ENCODE measurements at places on chromosomes 7 and 10.

GRCh38 chr7:87984088-87984487 is 50.0 kb downstream of the ADAM22 start:
- DNase-seq = no peak

- no peak for DNase-seq
Observed at GRCh38 chr7:34036972-34037792, 131.8 kb downstream of the BMPER start.

DNA sequence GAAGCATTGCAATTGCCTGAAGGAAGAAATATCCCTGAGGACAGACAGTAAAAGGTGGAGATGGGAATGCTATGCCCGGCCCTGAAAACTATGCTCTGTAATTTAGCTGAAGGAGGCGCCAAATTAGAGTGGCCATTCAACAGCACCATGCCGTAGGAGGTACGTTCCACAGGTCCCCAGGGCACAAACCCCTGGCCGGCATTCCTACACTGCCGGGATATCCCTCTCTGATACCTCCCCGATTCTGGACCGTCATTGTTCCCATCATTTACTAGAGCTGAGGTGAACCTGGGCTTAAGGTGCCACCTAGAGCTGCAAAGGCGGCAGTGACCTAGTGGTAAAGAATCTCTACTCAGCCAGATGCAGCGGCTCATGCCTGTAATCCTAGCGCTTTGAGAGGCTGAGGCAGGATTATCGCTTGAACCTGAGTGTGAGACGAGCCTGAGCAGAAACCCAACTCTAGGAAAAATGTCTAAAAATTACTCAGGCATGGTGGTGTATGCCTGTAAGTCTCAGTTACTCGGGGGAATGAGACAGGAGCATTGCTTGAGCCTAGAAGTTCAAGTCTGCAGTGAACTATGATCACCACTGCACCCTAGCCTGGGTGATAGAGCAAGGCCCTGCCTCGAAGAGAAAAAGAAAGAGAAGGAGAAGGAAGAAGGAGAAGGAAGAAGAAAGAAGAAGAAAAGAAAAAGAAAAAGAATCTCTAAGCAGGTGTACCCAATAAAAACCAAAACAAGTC is 53.0 kb upstream of the TNKS2 start:
- DNase-seq = no peak

DNA sequence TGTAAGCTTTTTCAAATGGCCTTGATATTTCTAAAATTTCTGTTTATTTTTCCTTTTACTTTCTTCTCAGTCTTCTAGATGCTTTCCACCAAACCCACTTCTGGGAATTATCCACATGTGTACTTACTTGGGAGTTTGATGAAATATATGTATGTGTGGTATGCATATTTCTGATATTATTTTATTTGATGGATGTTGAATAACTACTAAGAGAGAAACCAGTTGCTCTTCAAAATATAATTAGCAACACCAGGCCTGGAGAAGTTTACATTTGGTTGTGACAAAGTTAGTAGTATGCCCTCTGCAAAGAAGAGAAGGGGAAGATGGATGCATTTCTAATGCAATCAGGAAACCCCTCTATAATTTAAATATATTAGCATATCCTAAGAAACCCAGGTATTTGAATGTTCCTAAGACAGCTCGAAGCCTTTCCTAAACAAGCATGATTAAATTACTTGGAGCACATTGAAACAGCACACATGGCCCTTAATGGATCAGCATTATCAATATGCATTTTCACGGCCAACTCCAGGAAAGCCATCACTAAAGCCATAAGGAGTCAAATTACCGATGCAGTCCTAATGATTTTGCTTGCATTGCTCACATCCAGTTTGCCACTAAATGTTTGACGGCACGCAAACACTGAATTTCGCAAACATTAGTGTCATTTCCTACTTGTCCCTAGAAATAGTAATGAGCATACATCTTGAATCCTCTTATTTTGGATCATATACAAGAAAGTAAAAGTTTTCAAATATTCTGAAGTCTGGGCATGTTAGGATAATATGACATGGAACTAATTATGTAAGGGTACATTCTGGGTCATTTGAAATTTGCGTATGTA is 393.8 kb downstream of the EXOC4 start:
- no peak for DNase-seq

GRCh38 chr10:109253306-109253705 is 670.0 kb downstream of the XPNPEP1 start:
- no peak for DNase-seq

GRCh38 chr10:86403183-86403797 is 36.7 kb upstream of the GRID1 start:
- no peak for DNase-seq

GRCh38 chr7:91055219-91055618 is 209.0 kb upstream of the FZD1 start:
- DNase-seq = no peak

DNA sequence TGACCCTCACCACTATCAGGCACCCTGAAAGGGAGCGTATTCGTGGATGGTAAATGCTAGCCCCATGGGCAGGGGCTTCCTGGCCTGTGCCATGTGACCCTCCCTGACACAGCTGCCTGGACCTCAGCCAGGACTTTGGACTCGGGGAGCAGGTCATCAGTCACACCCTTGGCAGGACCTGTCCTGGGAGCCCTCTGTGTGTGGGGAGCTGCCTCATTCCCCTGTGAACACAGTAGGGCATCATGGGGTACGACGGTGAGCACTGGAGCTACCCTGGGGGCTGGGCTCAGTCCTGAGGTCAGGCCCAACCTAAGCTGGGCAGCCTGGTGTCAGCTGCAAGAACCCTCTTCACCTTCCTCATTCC is 129.3 kb upstream of the FAM20C start:
- no peak for DNase-seq

DNA sequence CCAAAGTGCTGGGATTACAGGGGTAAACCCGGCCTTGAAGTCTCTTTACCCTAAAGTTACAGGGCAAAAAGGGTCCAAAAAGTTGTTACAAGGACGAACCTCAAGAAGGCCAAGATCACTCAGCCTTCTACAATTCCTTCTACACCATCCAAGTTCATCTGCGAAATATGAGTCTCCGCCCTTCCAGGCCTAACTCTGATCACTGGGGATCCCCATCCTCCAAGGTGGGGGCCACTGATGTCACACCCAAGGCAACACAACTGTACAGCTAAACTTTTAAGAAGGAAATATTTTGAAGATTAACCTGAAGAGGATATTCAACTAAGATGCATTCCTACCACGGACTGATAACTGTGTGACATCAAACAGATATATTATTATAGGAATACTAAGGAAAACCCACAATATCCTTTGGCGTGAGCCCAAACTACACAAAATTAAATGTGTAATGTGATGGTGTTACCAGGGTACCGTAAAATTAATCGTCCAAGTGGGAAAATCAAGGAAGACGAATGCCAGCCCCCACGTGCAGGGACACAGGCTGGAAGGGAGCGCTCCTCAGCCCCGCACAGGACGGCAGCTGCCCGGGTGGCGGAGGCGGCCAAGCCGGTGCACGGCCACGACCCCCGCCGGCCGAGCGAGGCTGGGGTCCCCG is 1.0 kb downstream of the PAXIP1 start:
- DNase-seq = peak; percentile 9

DNA sequence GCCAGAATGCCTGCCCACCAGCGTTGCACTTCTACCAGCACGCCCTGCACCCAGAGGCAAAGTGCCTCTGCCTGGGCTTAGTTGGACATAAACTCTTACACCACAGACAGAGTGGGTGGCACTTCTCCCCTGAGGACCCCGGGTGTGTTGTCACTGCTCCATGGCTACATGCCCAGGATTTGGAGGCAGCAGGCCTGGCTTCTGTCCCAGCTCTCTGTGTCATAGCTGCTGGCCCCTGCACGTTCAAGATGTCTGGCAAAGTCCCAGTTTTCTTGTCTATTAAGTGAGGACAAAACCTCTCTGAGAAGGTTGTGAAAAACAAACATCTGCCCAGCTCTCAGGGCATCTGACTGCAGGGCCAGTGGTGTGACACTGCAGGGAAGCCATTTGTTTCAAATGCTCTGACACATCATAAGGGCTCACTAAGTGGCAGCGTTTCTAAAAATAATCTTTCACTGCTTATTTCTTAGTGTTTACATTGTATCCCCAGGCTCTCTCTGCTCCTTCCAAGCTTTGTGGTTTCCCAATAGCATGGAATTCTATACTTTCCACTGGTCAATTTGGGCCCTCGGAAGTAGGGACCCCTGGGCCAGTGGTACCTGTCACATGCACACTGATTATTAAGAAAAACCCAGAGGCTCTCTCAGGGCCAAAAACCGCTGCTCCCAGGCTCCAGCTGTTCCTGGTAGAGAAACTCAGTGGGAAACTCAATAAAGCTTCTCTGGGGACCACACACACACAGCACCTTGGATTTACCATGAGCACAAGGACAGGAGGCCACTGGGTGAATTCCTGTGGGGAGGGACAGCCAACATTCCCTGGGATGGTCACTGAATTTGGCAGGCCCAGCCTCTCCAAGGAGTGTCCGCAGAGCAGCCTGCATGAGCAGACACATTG is 86.2 kb upstream of the ANLN start:
- DNase-seq = no peak

- DNase-seq = no peak
Observed at GRCh38 chr7:140009735-140010134, 53.0 kb downstream of the PARP12 start.

DNA sequence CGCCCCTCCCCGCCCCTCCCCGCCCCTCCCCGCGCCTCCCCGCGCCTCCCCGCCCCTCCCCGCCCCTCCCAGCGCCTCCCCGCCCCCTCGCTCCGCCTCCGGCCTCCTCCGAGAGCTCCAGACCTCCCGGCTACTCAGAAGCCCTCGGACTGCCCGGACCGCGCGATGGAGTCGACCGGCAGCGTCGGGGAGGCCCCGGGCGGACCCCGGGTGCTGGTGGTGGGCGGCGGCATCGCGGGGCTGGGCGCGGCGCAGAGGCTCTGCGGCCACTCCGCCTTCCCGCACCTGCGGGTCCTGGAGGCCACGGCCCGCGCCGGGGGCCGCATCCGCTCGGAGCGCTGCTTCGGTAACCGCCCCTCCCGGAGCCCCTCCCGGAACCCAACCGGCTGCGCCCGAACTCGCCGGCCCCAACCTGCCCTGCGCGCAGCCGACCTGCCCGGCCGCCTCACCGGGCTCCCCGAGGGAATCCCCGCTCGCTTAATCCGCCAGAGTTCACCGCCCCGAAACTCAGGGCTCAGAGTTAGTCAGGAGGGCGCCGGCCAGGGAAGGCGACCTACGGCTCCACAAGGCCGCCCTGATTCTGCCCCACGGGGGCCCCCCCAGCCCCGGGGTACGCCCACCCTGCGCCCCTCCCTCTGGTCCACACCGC is at the start of gene PAOX:
TSS of gene PAOX (plus strand) at position 111 of the 649 bp plus-strand sequence. CDS start at position 166, 55 bp downstream.
- peak; percentile 39 for DNase-seq

Measured in central memory CD4-positive, alpha-beta T cell (primary cell).